EL (cell line): ENCODE measurements at places on chromosomes 11 and 22.

GRCh38 chr11:65435981-65436411 lies 13.4 kb downstream of the NEAT1 start:
- DNase-seq = no peak

DNA sequence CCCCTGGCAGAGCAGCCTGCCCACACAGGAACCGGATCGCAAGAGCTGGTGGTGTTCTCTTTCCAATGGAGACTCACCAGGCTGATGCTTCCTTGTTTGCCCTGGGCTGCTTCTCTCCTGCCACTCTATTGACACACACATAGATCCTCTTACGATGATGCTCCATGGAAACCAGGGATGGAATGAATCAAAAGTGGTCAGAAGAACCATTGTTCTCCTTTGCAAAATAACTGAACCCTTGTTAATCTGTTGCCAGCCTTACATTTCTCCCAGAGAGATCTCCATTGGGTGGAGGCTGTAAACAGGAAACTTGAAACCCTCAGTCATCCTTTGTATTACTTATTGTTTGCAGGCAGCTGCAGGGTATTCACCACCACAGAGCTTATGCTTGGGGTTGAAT lies 24.6 kb upstream of the LDLRAD3 start:
- no peak for DNase-seq

DNA sequence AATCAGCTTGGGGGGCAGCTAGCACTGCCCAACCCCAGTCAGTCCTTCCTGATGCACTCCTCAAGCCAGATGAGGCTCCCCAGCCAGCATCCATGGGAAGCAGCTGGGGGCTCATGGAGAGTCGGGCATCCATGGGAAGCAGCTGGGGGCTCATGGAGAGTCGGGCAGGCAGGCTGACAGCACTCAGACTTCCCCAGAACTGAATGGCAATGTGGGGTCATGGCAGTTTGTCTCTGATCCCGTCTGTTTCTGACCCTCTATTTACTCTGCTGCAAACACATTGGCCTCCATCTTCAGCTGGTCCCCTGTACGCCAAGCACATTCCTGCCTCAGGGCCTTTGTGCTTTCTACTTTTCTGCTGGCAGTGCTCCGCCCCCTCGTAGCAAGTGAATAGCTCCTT lies 314.8 kb downstream of the NTM start:
- DNase-seq = no peak

DNA sequence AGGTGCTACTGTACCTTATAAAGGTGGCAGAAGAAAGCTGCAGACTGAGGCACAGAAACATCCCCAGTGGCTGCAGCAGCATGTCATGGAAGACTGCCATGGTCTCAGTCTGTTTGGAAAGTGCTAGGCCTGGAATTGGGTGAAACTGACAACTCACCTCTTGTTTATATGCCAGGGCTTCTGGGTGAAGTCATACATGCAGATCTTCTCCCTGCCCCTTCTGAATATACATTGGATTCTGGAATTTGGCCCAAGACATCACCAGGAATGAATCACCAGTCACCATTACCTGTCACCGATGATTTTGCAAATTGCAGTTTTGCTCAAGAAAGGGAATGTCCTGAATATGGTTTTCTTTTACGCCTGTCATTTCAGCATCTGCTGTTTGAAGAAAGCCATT lies at the start of gene PLET1:
Gene PLET1, minus strand, starts transcription at position 371 of the 400 bp plus-strand sequence. Its CDS starts 271 bp downstream, at position 100.
- no peak for DNase-seq

DNA sequence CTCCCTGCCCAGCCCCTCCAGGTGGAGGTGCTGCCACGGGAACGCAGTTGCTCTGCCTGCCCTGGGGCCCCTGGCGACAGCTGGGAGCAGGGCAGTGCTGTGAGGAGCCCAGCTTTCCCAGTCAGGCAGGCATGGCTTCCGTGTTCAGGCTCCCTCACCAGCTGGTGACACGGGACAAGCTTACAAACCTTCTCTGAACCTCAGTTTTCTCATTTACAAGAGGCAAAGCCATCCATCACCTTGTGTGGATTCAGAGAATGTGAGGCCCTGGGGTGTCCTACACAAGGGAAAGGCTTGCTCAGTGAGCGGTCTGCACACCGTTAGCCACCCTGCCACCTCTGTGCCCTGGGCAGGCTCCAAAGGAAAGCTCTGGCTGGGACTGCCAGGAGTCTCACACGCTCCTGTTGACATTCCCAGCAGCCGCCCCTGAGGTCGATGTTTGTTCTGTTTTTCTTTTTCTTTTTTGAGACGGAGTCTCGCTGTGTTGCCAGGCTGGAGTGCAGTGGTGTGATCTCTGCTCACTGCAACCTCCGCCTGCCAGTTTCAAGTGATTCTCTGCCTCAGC lies 23.5 kb downstream of the SUN2 start:
- no peak for DNase-seq

DNA sequence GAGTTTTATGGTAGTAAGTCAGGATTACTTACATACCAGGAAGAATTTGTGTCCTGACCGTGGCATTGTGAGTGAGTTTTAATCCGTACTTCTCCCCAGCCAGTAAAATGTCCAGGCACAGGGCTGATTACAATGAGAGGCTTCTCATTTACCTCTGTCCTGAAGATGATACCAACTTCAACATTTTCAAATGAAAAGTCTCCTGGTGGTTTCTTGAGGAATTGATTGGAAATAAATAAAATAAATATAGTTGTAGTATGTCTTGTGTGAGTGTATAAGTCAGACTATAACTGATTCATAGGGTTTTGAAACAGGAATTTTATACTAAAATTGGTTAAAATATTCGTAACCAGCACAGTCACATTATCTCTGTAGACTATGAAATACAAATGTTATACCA lies 382.5 kb downstream of the ETS1 start:
- no peak for DNase-seq

GRCh38 chr11:56950510-56950909 lies 38.2 kb upstream of the OR5AK2 start:
- DNase-seq = no peak

DNA sequence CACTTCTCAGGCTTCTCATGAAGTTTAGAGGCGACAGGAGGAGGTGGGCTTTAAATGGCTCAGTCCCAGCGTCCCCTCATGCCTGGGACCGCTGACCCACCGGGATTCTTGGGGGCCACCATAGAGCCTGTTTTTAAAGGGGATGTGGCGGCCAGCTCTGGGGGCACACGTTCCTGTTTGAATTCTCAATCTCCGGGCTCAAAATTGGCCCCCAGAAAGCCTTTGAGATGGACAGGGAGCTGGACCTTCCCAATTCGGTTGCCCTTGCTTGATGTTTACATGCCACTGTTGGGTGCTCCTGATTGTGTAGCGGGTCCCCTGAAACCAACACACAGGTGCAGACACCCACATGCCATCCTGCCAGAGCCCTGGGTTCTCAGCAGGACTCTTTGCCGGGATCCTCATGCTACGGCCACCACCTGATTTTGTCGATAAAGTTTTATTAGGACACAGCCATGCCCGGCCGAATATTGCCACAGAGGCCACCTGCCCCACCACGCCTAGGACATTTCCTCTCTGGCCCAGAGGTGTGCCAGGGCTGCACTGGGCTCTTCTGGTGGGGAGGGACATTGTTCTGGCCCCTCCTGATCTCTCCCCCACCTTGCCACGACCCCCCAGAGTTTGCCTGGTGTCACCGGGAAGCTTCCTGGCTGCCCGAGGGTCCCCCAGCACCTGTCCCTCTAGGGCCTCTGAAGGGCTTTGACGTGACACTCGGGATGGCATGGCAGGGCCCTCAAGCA lies 71.6 kb downstream of the KCNQ1 start:
- DNase-seq = no peak

GRCh38 chr11:128499613-128500253 lies 87.6 kb downstream of the ETS1 start:
- no peak for DNase-seq

GRCh38 chr11:121389651-121390050 lies 62.5 kb upstream of the SORL1 start:
- no peak for DNase-seq

DNA sequence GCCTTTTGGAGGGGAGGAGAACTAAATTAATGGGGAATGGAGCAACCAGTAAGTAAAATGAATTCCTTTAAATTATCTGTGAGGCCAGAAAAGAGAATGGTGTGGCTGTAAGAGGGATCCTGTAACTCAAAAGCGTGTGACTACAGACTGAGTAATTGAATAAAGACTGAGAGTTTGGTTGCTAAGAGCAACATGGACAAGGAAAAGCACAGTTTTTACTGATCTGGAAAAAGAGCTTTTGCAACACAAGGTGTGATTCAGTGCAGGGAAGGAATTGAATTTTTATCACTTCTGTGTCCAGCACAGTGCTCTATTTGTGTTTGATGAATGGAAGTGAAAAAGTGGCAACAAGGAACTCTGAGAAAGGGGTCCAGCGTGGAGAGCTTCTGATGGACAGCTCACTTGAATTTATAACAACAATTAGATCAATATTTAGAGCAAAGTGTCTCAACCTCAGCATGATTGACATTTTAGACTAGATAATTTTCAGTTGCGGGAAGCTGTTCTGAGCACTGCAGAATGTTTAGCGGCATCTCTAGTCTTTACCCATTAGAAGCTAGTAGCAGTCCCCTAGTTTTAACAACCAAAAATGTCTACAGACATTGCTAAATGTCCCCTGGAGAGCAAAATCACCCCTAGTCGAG lies 202.8 kb upstream of the BDNF start:
- DNase-seq = peak; percentile 48

DNA sequence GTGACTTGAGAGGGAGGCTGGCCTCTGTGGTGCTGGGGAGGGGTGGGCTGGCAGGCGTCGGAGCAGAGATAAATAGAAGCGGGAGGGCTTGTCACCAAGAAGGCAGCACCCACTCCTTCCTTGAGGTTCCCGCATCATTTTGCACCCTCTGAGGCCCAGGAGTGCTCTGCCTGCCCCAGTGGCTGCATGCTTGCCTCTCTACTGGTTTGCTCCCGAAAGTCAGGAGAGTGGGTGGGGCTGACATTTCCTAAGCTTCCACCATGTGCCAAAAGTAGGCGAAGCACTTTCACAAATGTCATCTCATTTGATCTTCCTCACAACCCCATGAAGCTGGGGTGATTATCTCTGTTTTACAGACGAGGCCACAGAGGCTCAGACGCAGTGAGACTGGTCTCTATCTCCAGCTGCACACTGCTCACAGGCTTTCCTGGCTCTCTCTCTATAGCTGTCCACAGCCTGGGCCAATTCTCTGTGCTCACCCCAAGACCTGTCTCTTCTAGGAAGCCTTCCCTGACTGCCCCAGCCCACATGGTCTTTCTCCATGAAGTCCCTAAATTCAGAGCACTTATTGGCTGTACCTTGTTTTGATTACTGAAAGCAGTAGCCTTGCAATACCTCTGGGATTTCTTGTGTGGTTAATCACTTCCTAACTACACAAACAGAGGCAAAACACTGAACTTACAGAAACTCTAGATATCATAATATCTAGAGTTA lies 2.6 kb upstream of the UCP3 start:
- no peak for DNase-seq

GRCh38 chr11:113730887-113731726 lies 25.0 kb upstream of the TMPRSS5 start:
- peak; percentile 62 for DNase-seq

- DNase-seq = no peak
Measured at GRCh38 chr11:13550761-13551160, 55.0 kb upstream of the PTH start.

DNA sequence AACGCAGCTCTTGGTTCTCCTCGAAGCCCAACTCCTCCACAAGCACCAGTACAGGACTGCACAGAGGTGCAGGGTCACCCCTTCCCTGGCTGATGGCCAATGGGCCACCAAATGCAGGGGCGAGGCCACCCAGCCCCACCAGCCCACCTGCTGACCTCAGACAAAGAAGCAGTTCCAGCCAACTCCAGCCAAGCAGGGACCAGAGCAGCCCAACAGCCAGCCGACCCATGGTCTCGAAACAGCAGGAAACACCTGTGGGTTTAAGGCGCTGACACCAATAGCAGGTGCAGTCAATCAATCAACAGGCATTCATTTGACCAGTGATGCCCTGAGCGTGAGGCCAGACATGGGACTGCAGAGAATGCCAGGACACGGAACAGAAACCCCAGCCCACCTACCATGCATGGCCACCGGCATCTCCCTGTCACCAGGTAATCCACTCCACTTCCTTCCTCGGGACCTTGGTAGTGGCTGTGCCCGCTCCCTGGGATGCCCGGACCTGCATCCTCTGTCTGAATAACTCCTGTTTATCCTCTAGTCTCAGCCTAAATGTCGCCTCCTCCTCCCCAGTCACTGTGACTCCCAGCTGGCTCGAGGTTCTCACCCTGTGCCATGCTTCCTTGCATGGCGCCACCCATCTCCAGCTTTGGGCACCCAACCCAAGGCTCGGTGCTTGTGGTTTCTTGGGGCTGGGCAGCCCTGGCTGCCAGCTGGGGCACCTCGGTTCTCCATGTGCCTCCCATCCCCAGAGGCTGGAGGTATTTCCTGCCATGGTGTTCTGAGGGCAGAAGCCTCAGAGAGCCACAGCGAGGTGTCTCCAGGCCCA lies 1475.4 kb downstream of the BRD1 start:
- DNase-seq = no peak

DNA sequence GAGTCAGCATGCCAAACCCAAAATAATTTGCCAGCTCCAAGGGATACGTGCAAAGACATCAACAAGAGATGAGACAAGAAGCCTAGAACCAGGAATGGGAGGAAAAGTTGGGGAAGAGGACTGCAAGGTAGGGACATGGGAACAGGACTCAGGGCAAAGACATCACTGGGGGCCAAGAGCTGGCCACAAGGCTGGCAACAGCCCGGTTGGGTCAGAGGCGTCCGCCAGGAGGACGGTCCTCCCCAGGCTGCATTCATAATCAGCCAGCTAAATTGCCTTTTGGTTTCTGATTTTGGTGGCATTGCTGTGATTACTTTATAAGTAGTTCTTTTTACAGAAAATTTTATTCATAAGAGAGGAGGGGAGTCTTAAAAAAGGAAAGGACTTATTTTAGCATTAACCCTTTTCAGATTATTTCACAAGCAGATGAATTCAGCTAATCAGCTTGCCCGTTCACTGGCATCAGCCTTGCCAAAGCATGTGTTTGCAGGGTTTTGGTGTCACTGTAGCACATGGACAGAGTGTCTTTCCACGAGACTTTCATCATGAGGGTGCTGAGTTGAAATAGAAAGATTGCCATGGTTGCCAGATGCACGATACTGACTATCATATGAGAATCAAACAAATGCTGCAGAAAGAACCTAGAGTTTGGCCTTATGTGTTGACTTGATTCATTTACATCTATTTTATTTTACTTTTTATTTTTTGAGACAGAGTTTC lies 23.2 kb upstream of the NAV2 start:
- no peak for DNase-seq

- peak; percentile 28 for DNase-seq
Measured at GRCh38 chr11:66047541-66048365, 1.2 kb downstream of the GAL3ST3 start.

DNA sequence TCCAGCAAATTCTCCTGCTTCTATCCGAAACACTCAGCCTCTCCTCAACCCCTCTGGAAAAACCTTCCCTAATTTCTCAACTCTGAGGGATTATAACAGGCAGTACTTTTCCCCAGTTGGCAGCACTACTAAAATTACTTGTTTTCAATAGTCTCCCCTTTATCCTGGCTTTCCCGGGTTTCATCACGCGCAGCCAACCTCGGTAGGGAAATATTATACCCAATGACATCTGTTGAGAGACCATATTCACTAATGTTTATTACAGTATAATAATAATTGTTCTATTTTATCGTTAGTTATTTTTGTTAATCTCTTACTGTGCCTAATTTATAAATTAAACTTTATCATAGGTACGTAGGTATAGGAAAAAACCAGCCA lies 330 bp upstream of the POLD3 start:
- no peak for DNase-seq
